ENCODE measurements at places on chromosomes 4 and X.
A peak's percentile ranks its signal among the peaks of the same experiment; 100 is the strongest.

GRCh38 chr4:110062166-110062565, 136.2 kb downstream of the ELOVL6 start:
- DNase-seq = no peak

- no peak for DNase-seq
Observed at GRCh38 chr4:94430406-94430805, 21.3 kb upstream of the PDLIM5 start.

DNA sequence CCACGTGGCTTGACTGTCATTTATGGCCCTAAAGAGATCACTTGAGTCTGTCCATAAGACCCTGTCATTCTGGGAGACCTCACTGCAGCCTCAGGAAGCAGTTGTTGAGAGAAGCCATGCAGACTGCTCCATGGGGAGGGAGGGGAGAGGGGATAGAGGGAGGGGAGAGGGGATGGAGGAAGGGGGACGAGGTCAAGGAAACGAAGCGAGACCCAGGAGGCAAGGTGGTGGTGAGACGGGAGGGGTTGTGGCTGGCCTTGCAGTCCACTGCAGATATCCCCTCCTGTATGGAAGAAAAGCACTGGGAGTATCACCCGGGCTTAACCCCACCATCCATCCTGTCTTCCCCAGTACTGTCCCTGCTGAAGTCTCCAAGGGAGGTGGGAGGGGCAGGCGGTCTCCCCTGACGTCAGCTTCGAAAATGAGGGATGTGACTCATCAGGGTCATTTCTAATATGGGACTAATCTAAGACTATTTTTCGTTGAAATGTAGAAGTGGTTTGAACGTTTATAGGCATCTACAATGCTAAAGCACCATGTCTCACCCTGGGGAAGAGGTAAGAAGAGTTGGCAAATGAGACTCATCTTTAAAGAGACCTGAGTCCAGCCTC, 5.6 kb downstream of the TMEM255A start:
- no peak for DNase-seq

- DNase-seq = no peak
Observed at GRCh38 chr4:186624951-186625350, 69.6 kb upstream of the MTNR1A start.

- no peak for DNase-seq
Observed at GRCh38 chr4:88535090-88535755, 11.6 kb upstream of the PYURF start.

- DNase-seq = no peak
Observed at GRCh38 chr4:92257931-92258857, 45.6 kb upstream of the GRID2 start.

DNA sequence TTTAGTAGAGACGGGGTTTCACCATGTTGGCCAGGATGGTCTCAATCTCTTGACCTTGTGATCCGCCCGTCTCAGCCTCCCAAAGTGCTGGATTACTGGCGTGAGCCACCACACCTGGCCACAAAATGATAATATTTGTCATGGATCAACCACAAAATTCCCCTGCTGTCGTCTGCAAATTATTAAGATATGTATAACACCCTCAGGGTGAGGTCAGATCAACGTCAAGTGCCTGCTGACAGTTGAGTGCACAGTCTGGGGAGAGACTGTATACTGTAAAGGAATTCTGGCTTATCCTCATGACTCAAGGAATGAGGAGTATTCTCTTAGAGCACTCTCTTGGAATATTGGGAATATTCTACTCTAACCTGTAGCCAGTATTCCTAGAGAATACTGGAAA, 11.2 kb downstream of the EPGN start:
- no peak for DNase-seq

DNA sequence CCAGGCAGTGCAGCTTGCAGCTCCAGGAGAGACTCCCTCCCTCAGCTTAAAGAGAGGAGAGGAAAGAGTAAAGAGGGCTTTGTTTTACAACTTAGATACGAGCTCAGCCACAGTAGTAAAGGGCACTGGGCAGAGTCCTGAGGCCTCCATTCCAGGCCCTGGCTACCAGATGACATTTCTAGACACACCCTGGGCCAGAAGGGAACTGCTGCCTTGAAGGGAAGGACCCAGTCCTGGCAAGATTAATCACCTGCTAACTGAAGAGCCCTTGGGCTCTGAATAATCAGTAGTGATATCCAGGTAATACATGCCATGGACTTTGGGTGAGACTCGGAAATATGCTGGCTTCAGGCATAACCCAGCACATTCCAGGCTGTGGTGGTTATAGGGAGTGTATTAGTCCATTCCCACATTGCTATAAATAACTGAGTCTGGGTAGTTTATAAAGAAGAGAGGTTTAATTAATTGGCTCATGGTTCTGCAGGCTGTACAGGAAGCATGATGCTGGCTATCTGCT, 15.3 kb upstream of the SLC16A2 start:
- DNase-seq = no peak

- DNase-seq = no peak
Observed at GRCh38 chrX:46575586-46575985, 2.0 kb downstream of the CHST7 start.

GRCh38 chr4:153513596-153513995, 47.4 kb downstream of the TMEM131L start:
- no peak for DNase-seq

DNA sequence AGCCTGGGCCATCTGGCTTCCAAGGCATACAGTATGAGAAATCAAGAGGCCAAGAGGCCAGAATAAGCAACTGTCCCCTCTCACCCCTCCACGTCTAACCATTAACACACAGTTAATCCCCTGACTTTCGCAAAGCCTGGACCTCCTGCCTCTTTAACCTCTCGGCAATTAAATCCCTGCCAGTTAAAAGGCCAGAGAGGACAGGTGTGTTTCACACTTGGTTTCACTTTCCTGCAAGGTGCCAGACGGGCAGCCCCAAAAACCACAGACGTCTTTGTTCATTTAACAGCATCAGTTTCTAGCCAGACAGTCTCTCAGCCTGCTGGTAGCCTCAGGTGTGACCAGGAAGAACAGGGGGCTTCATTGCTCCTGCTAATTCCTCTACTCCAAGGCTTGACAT, 91.1 kb upstream of the KIT start:
- DNase-seq = no peak

DNA sequence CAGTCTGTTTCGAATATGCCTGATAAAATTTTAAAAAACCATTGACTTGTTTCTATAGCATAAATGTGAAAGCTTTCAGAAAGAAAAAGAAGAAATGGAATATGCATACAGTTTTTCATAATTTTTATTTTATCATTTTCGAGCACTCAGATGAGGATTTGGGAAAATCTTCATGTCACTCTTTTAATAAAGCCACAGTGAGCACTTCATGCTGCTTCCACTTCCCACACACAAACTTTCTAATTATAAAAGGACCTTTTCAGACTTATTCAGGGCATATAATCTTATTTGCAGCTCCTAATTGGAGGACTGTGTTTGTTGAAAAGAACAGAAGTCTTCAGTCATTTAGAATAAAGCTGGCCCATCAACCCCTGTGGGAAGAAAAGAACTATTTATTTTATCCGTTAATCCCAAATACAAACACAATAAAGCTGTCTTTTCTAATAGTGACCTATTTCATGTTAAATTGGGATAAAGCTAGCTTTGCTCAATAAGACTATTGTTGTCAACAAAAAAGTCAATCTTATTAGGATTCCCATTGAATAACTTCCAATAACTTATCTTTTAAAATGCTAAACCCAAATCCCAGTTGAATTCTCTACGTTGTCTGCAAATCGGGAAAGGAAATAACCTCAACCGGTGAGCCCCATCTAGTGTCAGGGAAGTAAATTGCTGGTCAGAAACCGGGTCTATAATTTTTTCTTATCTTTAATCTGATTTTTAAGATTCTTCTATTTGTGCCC, 211.5 kb downstream of the PDGFRA start:
- DNase-seq = no peak

DNA sequence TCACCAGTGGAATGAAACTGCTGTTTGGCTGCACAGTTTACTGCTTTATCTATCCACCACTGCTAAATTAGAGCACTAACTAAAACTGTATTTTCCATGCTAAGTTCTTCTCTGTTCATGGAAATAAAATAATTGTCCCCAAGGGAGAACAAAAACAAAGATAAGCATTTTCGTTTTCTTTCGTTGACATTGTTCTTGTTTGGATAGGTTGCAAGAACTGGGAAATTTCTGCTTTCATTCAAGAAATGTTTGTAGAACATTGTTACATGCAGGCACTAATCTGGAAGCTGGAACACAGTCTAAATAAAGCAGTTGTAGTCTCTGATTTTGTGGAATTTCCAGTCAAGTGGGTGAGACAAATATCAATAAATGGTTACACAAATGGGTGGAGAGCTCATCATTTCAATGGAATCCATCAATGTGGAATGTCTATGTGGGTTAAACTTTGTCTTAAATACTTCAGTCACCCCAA, 5.8 kb upstream of the CXCL8 start:
- DNase-seq = no peak

GRCh38 chrX:14528629-14529289, 577 bp upstream of the GLRA2 start:
- peak; percentile 13 for DNase-seq

- no peak for DNase-seq
Observed at GRCh38 chr4:107618656-107619055, 101.4 kb downstream of the PAPSS1 start.

GRCh38 chr4:2087170-2087569, 28.0 kb downstream of the NAT8L start:
- DNase-seq = no peak

GRCh38 chrX:102950908-102951866, 14.1 kb downstream of the RAB40AL start:
- peak; percentile 36 for DNase-seq

DNA sequence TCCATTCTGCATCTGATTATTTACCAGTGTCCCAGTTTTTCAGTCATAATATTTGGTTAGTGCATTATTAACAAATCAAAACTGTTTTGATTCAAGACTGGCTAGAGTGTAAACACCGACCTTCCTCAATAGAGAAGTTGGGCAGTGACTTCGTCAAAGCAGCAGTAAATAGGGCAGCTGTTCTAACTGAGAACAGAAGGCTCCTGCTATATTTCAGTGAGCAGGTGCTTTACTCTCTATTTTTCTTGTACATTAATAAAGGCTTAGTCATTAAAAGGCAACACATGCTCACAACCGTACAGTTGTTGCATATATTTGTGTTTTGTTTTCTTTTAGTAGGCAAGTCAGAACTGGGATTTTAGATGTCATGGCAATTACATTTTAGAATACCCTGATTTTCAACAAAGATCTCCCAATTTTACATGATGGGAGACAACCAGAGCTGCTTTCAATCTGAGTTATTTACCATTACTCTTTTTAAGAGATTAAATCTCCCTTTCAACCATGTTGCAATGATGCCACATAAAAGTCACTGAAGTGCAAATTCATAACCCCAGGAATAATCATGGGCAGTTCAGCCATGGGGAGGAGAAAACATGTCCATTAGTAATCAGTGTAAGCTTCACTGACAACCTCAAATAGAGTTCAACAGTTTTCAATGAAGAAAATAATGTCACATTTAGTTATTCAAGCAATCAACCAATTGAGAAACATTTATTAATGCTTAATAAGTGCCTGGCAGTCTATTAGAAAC, 233.3 kb downstream of the NDST4 start:
- DNase-seq = no peak

GRCh38 chrX:19774905-19775304, 112.5 kb downstream of the SH3KBP1 start:
- peak; percentile 46 for DNase-seq

DNA sequence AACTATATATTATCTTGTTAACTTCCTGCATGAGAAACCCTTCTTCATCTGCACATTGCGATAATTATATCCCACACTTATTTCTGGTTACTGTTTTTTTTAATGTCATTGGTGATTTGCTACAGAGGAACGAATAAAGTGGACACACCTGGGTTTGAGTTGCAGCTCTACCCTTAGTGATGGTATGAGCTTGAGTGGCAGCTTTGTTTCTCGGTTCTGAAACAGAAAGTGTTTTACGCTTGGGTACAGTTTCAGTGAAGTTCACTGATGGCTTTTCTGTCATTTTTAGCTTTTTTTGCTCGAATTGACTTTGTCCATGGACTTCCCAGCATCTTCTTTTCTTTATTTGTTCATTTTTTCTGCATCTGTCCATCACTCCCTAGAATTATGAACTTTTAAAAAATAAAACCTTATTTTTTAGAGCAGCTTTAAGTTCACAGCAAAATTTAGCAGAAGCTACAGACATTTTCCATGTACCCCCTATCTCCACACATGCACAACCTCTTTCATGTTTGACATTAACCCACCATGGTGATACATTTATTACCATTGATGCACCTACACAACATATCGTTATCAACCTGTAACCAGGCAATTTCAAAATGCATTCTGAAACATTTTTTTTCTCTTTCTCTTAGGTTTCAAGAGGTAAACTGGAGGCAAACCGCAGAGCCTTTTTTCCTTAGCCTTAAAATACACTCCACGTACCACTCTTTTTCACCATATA, 1041.6 kb upstream of the PRKX start:
- DNase-seq = no peak

- no peak for DNase-seq
Observed at GRCh38 chrX:54178100-54178940, 4.7 kb downstream of the FAM120C start.

DNA sequence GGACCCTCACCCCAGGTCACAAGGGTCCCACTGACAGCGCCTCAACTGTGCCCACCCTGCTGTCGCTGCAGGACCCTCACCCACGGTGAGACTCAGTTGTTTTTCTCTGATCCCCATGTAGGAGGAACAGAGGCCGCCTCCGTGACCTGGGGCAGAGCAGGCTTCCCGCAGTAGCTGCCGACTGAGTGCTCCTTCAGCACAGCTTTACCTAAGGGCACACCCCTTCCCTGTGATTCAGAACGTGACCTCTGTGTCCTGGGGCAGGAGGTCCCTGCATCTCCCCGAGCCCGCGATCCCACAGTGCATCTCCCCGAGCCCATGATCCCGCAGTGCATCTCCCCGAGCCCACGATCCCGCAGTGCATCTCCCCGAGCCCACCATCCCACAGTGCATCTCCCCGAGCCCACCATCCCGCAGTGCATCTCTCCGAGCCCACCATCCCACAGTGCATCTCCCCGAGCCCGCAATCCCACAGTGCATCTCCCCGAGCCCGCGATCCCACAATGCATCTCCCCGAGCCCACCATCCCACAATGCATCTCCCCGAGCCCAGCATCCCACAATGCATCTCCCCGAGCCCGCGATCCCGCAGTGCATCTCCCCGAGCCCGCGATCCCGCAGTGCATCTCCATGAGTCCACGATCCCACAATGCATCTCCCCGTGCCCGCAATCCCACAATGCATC, 23.6 kb downstream of the PPP2R3B start:
- no peak for DNase-seq
